Tibial artery (tissue), 4 donors: ENCODE measurements at places on chromosomes 3 and 15.

GRCh38 chr3:40913641-40914040, 285.7 kb upstream of the CTNNB1 start:
- DNase-seq = no peak

- no peak for DNase-seq
These were observed 132.3 kb downstream of the NTRK3 start for GRCh38 chr15:88124199-88124598.

DNA sequence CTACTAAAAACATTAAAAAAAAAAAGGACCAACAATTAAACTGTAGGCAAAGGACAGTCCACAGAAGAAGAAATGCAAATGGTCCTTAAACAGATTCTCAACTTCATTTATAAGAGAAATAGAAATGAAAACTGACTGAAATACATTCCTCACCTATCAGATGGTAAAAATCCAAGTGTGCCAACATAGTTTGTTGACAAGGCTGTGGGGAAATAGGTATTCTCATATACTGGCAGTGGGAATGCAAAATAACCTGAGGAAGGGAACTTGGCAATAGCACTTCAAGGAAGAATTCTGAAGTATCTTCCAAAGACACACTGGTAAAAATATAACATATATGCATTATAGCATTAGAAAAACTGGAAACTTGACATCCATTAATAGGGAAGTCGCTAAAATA, 53.8 kb downstream of the SLC24A1 start:
- no peak for DNase-seq

- DNase-seq = no peak
These were observed 209.2 kb upstream of the ZPLD1 start for GRCh38 chr3:102225407-102226132.

GRCh38 chr3:173886-174285, 22.7 kb upstream of the CHL1 start:
- DNase-seq = no peak

- DNase-seq = no peak
These were observed 152.6 kb downstream of the SCAPER start for GRCh38 chr15:76752549-76752948.

DNA sequence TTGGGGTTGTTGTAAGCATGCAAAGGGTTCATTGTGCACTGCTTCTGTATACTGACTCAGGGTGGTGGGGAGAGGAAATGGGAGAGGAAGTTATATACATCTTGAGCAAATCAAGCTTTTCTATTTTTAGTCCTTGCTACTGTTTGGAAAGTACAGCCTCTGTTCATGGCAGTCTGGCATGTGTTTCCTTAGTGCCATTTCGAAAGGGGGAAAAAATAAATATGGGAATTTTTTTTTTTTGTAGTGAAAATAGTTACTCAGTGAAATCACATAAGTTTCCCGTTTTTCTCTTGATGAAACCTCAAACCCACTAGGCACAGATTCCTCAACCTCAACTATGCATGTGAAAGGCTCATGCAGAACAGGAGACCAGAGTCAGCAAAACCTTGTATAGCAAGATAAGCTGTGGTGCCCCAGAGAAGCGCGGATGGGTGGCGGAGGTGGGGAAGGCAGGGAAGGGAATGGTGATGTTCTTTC, 353.3 kb downstream of the LPP start:
- no peak for DNase-seq

DNA sequence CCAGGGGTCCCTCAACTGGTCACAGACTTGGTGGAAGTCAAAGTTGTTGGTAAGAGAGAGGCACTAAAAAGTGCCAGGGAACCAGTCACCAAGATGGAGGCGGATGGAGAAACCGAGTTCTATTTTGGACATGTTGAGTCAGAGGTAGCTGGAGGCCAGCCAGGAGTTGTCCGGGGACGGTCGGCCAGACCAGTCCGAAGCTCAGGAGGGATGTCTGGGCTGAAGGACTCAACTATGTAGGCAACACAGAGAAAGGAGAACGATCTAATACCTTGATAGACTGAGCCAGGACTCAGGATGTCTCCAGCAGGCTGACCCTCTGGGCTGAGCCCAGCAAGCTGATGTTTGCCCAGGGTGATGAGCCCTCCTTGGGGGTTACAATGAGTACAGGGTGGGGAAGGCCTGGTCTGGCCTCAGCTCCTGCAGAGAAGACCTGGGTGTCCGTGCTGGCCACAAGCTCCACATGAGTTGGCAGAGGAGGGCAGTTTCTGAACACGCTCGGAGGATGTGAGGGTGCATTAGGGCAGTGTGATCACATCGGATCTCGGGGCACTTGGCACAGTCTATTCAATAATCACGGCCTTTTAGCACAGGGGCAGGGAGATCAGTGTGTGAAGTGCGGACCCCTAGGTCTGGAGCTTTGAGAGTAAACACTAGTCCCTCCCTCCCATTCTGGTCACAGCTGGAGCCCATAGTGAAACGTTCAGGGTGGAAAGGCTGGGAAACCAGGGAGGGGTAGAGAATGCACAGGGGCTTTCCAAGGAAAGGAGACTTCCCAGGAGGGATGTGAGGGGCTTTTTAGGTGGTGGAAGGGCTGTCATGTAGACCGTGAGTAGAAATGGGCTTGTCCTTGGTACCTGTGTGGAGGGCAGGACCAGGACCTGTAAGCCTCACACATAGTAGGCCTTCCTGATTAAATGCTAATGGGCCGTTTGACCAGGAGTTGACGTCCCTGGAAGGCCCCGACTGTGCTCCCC, 111.9 kb downstream of the ETFA start:
- peak; percentile 90 for DNase-seq

DNA sequence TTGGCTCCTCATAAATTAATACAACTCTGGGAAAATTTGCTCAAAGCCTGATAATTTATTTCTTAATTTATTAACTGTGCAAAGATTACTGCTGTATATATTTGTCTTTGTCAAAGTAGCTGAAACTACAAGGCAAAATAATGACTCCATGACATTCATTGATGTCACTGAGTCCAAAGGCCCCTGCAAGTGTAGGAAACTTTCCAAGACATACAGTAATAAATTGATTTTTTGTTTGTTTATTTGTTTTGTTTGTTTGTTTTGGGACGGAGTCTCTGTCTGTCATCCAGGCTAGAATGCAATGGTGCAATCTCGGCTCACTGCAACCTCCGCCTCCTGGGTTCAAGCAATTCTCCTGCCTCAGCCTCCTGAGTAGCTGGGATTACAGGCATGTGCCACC, 96.8 kb upstream of the LPP start:
- no peak for DNase-seq

DNA sequence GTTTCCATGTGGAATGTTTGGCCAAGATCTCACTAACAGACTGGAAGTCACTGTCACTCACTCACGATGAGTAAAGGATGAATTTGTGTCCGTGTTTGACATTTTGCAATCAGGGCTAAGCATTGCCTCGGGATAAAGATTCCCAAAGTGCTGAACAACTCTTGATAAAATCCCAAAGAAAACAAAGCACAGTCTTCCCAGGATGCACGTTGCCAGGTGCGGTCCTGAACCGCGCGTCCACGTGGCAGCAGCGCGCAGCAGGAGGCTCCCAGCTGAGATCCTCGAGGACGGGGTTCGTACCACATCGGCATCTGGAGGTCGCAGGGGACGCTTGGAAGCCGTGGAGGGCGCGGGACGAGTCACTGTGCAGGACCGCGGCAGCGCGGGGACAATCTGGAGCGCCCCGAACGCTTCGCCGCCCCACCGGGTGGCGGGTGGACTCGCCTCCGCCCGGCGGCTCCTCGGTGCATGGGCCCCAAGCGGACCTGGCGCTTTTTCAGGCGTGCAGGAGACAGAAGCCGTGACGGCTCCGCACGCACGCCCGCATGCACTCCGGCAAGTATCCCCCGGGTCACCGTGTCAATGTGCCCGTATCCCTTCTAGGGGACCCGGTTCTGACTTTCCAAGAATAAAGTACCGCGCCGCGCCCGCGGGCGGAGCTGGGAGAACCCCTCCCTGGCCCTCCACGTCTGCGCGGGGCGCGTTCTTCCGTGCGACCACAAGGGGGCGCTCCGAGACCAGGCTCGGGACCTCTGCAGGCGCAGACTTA, 17.7 kb downstream of the CPN2 start:
- peak; percentile 89 for DNase-seq

DNA sequence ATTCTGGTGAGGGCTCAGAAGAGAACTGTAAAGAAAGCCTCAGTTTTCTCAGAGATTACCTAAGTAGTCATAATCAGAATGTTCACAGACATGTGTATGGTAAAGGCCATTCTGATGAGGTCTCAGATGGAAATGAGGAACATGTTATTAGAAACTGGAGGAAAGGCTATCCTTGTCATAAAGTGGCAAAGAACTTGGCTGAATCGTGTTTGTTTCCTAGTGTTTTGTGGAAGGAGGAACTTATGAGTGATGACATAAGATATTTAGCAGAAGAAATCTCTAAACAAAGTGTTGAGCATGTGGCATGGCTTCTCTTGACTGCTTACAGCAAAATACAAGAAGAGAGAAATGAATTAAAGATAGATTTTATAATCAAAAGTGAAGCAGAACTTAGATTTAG, 12.8 kb upstream of the KLHL40 start:
- DNase-seq = no peak

DNA sequence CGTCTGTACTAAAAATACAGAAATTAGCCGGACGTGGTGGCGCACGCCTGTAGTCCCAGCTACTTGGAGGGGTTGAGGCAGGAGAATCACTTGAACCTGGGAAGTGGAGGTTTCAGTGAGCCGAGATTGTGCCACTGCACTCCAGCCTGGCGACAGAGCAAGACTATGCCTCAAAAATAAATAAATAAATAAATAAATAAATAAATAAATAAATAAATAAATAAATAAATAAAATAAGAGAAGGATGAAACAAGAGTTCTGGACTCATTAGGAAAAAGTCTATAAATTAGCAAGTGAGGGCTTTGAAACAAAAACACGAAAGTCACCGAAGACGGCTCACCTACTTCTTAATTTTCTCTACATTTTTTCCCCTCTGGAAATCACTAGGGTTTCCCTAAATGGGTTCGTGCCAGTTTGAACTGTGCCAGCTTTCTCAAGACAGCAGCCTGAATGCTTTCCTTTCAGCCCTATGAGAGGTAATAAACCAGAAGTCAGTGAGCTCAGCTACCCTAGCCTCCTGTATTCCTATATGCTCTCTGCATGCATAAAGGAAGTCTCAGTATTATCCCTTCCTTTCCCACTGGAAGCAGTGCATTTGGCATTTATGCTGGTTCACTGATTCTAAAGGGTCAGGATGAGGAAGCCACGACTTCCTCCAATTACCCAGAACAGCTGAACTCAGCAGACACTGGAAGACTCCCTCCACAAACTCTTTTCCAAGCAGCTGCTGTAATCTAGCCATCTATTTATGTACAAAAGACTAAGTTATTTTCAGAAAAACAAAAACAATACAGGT, 266.9 kb downstream of the ZBBX start:
- DNase-seq = no peak

DNA sequence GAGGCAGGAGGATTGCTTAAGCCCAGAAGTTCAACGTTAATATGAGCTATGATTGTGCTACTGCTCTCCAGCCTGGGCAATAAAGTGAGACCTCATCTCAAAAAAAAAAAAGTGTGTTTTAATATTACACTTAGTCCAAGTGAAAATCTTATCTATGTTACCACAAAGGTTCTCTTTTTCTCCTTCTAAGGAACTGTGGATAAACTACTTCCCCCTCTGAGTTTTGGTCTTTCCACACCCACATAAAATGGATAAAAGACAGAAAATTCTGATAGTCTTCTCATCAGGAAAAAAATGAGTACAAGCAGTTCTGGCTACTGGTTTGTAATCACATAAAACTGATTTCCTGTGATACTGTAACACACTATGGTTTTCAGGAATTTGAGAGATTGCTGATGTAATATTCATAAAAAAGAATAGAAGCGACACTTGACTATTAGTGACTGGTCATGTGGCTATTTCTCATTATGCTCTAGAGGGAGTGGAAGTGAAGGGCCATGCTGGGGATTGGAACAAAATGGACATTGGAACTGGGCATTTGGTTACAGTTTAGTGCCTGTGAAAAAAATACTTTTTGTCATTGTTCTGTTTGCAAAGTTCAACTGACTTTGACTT, 68.2 kb downstream of the RYR3 start:
- DNase-seq = no peak

DNA sequence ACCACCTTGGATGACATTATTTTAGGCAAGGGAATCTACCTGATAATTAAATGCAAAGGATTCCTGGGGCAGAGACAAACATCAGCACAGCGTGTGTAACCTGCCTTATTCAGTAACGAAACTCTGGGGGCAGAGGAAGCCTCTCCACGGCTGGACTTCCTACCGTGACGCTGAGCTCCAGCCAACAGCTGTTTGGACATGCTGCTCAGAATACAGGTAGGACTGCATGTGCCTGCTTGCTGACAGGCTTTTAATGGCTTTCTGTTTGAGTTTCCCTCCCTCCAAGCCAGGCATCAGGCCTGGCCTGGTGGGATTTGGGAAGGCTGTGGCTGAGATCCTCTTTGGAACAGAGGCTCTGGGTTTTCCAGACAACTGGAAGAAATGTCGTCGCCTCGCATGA, 150.6 kb downstream of the ADAMTS17 start:
- DNase-seq = no peak

GRCh38 chr3:139427283-139428060, 38.0 kb upstream of the COPB2 start:
- no peak for DNase-seq

DNA sequence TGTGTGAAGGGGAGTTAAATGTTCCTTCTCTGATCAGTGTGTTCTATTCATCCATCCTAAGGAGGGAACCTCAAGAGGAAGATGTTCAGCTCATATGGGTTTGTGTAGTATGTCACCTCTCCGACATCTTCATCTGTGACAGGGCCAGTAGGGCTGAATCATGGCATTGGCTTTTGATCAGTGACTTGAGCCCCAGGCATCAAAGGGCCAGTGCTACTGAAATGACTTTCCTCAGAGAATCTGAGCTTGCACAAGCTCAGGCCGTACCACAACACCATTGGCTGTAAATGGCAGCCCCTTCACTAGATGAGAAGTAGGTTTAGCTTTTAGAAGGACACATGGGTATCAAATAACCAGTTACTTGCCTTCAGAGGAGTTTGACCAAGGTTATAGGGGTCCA, 183.2 kb upstream of the NR2E3 start:
- no peak for DNase-seq

- no peak for DNase-seq
These were observed 81.6 kb downstream of the STT3B start for GRCh38 chr3:31614162-31614921.

DNA sequence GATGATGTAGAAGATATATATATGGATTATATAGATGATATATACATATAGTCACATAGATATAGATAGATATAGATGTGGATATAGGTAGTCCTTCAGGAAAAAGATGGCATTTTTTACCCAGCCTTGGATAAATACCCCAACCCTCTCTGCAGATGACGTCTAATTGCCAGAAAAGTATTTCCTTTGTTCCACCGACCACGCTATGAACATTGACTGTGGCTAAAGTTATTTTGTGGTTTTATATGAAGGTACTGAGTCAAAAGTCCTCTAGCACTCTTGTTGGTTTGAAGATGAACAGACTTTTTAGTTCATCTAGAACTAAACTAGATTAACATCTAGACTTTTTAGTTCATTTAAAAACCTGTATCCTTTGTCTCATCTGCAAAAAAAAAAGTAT, 207.7 kb downstream of the PLOD2 start:
- no peak for DNase-seq
